ENCODE measurements at places on chromosomes 2 and 18. TPM values are rescaled to one million over a fixed set of nuclear protein-coding genes. Genes with fewer than 3 reads are reported as not detected.

DNA sequence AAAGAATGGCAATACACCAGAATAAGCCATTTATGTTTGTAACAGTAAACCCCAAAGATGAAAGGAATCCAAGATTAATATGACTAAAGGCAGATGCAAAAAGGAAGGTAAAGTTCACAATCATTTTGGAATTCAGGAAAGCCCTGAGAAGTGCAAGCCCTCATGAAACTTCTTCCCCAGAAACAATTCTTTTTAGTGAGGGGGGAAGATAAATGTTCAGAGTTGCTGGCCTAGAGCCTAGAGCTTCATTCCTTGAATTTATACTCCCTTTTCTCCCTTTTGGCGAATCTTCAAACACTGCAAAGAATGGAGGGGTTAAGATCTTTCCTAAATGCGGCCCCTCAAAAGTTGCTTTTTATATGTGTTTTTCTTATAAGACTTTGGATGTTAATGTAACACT lies 368.8 kb downstream of the MEIS1 start:
- DNase-seq, result no peak

Gene CCDC150
- total RNA-seq, result 6.1 TPM

GRCh38 chr2:229870903-229871656 lies 50.7 kb downstream of the TRIP12 start:
- DNase-seq, result no peak

Gene NDUFB3
- 74.1 TPM for total RNA-seq

- no peak for DNase-seq
Observed at GRCh38 chr2:232268636-232269165, 109.8 kb upstream of the ALPP start.

DNA sequence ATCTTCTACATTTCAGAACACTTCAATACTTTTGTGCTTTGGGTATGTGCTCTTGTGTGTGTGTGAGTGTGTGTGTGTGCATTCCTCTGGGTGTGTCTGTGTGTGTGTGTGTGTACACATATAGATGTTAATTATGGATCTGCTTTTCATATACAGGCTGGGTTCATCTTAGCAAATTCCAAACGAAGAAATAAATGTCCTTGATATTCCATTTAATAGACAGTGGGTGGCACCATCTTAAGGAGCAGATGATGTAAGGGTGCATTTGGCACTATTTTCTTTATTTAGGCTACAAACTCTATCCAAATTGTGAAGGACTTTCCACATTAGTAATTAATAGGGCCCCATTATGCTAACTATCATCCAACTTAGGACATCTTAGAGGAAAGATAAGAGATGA lies 425.8 kb upstream of the POU3F3 start:
- no peak for DNase-seq

DNA sequence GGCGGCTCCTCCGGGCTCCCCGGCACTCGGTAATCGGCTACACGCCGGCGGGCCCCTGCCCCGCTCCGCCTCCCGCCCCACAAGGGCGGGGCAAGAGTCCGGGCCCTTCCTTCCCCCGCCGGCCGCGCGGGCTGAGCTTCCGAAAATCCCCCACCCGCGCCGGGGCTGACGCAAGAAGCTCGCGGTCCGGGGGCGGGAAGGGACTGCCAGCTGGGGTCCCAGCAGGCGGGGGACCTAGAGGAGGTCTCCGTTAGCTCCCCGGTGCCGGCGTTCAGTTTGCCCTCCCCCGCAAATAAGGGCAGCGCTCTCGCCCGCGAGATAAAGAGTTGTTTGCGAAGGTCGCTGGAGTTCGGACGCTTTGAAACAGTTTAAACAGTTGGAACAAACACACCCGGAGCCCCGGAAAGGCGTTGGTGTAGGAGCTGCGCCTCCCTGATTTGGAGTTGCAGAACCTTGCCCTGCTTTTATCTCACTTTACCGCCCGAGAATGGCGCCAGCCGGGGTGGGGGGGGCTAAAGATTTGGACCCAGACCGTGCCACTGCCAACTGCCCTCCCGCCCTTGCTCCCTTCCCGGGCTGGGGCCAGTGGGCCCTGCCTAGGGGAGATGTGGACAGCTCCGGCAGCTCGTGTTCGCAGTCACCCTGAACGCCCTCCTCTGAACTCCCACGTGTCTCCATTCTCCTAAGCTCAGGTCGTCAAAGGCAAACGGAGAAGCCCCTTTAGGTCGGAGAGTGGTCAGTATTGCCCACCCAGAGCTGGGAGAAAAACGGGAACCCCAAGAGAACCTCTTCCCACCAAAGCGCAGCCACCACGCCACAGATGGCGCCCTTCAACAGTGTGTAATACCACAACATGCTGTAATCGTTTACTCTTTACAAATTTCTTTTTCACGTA lies at the start of gene NFE2L2:
Gene NFE2L2, minus strand, starts transcription at position 35 of the 895 bp plus-strand sequence. CDS start 151 bp downstream, outside the sequence.
- DNase-seq, result peak; percentile 95

Gene FBXO36
- 4.8 TPM for total RNA-seq

DNA sequence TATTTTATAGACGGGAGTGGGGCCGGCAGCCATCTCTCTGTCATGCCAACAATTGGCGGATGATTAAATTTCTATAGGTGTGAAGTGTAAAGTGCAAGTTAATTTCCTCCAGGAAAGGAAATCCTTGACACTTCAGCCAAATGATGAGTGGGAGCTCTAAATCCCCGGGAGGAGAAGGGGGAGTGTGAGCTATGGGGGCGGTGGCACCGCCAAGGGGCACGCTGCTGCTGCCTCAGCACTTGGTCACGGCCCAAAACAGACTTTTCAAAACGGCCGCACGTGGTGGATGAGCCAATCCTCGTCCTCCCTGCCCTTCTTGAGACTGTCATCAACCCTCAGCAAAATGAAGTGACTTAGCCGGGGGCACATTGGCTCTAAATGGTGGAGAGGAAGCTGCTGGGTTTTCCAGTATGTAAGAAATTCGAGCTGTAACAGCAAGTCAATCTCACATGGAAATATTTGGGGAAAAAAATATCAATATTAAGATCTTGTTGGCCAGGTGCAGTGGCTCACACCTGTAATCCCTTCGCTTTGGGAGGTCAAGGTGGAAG lies 200.8 kb downstream of the TFCP2L1 start:
- no peak for DNase-seq

- DNase-seq, result no peak
Observed at GRCh38 chr18:48000701-48001100, 70.2 kb upstream of the SMAD2 start.

DNA sequence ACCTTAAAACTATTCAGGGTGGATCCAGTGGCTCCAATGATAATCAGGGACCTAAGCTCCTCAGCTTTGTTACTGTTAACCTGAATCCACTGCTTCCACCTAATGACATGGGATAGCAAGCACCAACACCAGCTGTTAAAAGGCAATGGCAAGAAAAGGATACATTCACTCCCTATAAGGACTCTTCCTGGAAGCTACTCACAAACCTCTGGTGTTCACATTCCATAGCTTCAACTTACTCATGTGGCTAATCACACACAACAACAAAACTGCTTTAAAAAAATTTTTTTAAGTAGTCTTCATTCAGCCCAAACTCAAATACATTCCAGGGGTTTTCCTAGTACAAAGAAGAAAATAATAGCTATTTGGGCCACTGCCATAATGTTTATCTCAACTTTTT lies 24.5 kb downstream of the ROCK2 start:
- no peak for DNase-seq

GRCh38 chr2:51025906-51026555 lies 5.9 kb downstream of the NRXN1 start:
- DNase-seq, result no peak

- DNase-seq, result no peak
Observed at GRCh38 chr2:98656800-98657199, 48.4 kb downstream of the UNC50 start.

Data from osteocyte (in vitro differentiated cells).